Naive B cell (primary cell): ENCODE measurements at places on chromosomes 1 and 21.

GRCh38 chr1:32339363-32339978 lies 3.4 kb upstream of the MARCKSL1 start:
- DNase-seq, result no peak

DNA sequence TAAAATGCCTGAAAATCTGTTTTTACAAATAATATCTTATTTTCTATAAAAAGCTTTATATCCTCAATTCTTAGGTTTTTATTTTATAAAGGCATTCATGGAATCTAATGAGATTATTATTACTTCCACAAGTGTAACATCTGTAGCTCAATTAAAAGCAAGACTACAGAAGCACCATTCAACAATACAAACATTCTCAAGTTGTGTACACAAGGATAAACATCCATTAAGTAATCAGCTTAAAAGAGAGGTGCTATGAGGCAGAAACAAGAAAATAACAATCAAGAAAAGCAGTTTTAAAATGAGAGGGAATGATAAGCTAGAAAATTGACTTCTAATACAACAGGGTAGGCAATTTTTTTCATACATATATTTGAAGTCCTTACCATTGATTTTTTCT lies 326.1 kb downstream of the MRPL39 start:
- no peak for DNase-seq

- DNase-seq, result no peak
Measured at GRCh38 chr1:153368495-153368894, 6.9 kb downstream of the S100A12 start.

- DNase-seq, result no peak
Measured at GRCh38 chr1:24385160-24385940, 28.2 kb downstream of the STPG1 start.

DNA sequence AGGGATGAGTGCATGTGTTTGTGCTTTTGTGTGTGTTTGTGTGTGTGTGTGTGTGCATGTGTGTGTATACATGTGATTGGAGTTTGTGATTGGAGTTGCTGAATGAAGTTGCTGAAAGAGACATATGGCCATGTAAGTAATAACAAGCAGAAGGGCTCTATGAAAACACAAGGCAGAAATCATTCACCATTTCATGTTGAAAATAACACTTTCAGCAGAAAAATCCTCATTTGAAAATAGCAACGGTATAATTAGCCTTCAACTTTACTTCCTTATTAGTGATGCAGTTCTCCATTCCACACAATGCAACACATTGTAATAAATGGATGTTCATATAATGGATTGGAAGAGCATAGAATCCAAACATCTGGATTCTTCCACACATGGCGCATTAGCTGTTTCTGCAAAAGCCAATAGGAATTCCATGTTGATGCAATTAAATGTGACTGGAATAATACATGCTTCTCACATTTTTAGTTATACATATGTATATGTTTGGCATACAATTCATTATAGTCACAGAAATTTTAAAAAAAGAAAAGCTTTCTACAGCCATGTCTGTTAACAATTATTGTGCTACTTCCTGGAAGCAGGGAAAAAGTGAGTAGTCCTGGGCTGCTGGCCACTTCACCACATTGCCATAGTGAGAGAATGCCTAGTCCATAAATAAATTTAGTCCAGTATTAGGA lies 538.0 kb downstream of the LTN1 start:
- no peak for DNase-seq

GRCh38 chr1:89166705-89167104 lies 9.1 kb downstream of the GBP7 start:
- DNase-seq, result no peak

GRCh38 chr1:239841631-239842030 lies 250.1 kb upstream of the FMN2 start:
- DNase-seq, result no peak

DNA sequence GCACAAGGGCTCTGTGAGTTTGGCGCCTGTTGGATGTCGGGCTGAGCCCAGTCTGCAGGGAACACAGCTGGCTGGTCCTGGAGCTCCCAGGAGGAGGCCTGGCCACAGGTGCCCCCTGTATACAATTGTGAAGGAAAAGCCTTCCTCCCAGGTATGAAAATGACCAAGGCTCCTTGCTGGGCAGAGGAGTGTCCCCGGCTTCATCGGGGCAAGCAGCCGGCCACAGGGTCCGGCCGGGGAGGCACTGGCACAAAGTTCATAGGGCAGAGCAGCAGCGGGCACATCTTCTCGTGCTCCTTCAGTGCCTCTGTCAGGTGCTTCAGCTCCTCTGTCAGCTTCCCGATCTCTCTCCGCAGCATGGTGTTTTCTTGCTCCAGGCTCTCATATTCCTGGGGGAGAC lies 13.0 kb downstream of the BATF3 start:
- no peak for DNase-seq
